Stimulated activated naive CD8-positive, alpha-beta T cell treated with anti-CD3 and anti-CD28 coated beads, Interleukin-15, Interleukin-2, amounts not matched to agents 100 U/mL and 50 U/mL, for 24 hours (primary cell): ENCODE measurements at places on chromosomes 1 and 21.

DNA sequence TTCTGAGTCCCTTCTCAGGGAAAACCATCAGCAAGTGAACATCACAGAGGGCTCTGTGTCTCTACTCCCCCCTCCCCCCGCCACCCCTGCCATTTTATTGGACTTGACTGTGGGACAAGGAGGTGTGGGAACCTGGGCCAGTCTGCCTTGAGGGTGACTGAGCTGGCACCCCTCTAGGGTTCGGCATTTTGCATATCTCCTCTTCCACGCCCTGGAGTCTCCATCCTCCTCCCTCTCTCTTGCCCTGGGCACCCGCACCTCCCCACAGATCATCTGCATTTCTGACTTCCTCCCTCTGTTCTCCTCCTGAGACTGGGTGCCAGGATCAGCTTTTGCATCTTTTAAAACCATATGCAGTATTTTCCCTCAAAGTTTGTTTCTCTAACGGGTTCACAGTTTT, 107.1 kb upstream of the ERRFI1 start:
- no peak for DNase-seq

DNA sequence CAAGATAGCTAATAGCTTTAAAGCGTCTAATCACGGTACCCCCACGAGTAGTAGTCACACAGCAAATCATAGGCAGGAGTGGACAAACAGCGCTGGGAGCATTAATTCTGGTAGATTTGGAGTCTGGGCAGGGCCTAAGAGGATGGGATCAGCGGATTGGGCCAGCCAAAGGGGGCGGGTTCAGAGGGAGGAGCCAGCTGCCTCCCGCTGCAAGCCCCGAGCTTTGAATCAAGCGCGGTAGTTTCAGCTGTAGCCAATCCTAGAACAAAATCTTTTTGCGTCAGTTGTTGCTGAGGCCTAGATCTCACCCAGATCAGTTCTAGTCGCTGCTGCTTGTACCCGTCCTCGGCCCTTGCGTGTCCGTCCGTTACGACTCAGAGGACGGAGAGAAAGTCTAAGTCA, 576 bp upstream of the NASP start:
- peak; percentile 93 for DNase-seq

DNA sequence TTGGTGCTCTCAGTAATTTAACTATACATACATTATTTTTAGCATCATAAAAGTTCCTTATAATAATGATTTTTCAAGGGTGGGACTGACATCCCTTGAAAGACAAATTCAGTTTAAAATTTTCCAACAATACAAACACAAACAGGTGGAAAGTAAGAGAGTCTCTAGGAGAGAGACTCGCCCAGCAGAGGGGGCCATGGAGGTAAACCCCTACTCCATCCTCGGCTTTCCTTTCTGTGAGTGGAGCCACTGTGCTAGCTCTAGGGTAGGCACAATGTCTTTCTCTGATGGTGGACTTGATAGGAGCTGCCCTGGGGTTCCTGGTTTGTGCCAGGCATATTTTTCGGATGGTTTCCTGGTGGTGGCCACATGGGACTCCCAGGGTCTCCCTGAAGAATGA, 8.3 kb downstream of the CSMD2 start:
- DNase-seq, result no peak

- DNase-seq, result peak; percentile 45
Observed at GRCh38 chr21:35840197-35840799, 220.0 kb downstream of the SETD4 start.

GRCh38 chr1:115811140-115811828, 29.6 kb downstream of the NHLH2 start:
- DNase-seq, result no peak

DNA sequence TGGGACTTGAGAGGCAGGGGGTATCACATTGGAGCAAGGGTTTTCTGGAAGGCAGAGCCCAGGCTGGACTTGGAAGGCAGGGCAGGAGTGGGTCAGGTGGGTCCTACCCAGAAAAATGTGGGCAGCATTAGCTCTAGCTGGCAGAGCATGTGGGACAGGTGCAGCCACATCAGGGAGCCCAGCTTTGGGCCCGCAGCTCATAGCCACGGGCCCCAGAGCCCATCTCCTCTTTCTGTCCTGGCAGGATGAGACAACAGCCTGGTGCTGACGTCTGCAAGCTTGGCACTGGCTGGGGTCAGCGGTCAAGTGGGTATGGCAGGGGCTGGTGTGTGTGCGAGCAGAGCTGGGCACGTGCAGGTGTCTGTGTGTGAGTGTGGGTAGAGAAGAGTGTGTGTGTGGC, 154.7 kb downstream of the GRIK3 start:
- DNase-seq, result no peak

DNA sequence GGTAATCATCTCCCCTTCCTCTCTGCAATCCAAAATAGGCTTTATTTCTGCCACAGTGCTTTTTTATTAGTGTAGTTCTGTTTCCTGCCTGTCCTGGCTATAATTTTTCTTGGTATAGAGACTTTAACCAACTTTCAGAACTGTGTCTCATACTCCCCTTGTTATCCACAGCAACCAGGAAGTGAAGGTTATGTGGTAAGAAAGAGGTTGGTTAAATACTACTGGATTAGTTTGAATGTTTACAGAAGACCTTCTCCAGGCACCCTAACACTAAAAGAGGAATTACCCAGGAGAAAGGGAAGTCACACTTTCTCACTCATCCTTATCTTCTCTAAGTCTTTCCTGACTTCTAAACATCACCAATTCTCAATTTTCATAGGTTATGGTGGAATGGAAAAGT, 17.8 kb upstream of the TNFSF4 start:
- no peak for DNase-seq

GRCh38 chr1:39195166-39196111, 9.1 kb upstream of the MACF1 start:
- no peak for DNase-seq

DNA sequence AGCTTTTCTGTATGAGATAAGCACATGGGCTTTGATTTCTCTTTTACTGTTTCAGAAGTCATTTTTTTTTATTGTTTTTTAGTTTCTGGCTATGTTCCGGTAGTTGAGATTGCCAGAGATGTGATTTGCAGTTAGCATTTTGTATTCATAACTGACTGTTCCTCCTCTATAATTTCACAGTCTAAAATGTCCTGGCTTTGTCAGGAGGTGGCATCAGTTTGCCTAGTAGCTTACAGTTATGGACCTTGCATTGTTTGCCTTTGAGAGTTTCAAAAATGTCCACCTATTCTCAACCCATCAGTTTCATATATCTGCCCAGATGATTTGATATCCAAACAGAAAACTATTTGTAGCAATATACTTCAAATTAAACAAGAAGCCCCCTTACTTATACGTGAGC, 39.5 kb upstream of the ST6GALNAC3 start:
- no peak for DNase-seq

- DNase-seq, result no peak
Observed at GRCh38 chr1:170134521-170134920, 11.2 kb upstream of the NTMT2 start.

DNA sequence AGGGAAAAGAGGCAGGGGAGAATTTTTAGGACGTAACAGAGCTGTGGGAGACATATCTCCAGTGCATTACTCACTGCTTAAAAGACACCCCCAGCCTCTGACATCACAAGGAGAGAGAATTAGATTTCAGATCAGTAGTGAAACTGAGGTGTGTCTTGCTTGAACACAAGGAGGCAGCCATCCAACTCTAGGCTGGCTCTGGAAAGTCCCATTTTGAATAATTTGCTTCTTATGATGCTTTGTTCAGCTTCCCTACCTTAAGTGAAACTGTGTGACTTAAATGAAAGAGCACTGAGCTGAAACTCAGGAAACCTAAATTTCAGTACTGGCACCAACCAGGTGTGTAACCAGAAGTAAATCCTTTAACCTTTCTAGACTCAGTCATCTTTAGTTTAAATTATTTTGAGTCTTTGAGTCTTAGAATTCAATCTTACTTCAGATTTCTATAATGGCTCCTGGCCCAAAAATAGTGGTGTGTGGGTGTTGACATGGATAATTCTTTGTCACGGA, 251.6 kb upstream of the SGIP1 start:
- DNase-seq, result peak; percentile 69

DNA sequence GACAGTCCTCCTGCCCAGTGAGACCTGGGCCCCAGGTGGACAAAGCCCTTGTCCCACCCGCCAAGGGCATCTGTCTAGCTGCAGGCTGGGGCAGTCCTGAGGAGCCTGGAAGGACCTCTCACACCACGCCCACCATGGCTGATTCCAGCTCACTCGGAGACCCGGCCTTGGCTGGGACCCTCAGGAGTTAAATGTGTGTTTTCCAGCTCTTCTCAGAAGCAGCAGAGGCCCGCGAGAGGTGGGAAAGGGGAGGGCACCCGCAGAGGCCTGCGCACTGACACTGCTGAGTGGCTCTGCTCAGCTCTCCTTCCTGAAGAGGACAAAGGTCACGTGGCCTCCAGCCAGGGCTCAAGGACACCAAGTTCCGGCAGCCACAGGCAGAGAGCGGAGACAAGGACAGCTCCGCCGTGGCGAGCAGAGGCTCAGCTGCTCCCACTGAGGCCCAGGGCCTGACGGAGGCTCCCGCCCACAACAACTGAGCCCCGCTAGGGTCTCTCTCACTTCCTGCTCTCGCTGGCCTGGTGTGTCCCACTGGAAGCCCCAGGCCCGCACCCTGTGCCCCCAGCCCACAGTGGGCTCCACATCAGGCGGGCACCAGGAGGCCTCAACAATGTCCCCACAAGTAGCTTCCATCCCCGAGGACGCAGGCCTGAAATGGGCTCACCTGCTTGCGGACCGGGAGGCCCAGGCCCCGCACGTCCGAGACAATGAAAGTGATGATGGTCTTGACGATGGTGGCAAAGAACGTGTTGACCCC, 16.9 kb downstream of the SLC19A1 start:
- DNase-seq, result no peak

DNA sequence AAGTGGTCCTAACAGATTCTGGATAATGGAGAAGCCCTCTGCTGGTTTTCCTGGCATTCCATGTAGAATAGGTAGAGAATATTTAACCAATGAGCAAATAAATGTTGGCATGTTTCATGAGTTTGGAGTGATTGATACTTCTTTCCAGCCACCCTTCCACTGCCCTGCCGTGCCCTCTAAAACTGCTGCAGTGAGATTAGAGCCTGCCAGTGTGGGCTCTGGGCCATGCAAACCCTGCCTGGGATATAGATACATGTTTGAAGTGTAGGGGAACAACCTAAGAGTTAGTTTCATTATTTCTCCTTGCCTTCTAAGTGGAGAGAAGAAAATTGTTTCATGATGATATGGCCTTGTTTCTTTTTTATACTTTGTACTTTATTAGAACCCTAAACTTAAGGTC, 10.4 kb downstream of the UBE2Q1 start:
- no peak for DNase-seq
